ENCODE measurements at places on chromosomes 7 and 10.
A peak's percentile ranks its signal among the peaks of the same experiment; 100 is the strongest.

DNA sequence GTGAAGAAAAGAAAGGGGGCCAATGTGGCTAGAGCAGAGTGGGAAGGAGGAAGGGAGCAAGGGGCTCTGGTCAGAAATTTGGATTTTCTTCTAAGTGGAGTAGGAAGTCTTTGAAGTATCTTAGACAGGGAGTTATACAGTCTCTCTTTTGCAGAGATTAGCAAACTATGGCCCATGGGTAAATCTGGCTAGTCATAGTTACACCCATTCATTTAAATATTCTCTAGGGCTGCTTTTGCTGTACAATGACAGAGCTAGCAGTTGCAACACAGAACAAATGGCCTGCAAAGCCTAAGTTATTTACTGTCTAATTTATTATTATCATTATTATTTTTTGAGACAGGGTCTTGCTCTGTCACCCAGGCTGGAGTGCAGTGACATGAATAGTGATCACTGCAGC, 10.5 kb upstream of the LAMB4 start:
- H3K4me1 ChIP-seq, result no peaks in the 10 kb centered on the region
- DNase-seq, result no peak
- H3K4me3 ChIP-seq, result no peak overlapping the region
- no peak overlapping the region for H3K27ac ChIP-seq
- H3K36me3 ChIP-seq, result no peaks in the 10 kb centered on the region

DNA sequence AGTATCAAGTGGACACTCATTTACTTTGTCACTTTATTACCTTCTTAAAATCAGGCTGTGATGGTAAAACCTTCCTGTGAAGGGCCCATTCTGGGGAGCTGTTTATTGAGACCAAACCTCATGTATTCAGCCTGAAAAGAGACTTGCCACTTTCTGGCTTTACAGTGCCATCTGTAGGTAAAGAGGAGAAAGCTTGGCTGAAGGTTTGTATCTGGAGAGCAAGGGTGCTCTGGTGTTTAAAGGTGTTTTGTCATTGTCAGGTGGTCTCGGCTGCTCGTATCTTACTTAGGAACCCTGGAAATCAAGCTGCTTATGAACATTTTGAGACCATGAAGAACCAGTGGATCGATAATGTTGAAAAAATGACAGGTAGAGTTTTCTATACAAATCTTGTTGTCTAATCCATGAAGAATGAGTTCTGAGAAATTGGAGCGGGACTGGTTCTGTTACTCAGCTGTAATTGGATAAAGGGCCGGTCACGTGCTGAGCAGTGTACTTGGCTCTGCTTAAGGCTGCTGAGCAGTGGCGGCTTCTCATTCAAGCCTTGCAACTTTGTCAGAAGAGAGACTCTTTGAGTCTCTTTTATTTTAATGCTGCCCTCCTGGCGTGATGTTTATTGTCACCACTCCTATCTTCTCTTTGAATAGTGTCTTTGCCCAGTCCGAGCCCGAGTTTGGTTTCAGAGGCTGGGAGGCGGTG, 46.9 kb downstream of the AP3M1 start:
- DNase-seq, result peak; percentile 34
- no peaks in the 10 kb centered on the region for H3K36me3 ChIP-seq
- no peak overlapping the region for H3K27ac ChIP-seq
- no peaks in the 10 kb centered on the region for H3K4me1 ChIP-seq
- H3K4me3 ChIP-seq, result no peak overlapping the region
- H3K27me3 ChIP-seq, result no peaks in the 10 kb centered on the region

DNA sequence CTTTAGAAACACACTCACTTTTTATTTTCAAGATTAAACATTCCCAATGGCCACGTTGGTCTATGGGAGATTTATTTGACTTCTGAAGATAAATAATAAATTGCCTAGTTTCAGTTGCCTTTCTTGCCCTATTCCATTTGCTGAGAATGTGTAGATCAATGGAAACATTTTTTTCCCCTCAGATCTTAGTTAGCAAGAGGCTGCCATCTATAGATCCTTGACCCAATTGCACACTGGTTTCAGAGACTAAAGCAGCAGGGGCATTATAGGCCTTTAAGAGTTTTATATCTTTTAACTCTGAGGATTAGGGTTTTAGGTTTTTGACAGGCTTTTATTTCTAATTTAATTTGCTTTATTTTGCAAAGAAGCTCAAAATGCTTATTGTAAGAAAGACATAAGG, 163.2 kb upstream of the GPR26 start:
- no peak for DNase-seq
- H3K4me1 ChIP-seq, result no peaks in the 10 kb centered on the region
- no peaks in the 10 kb centered on the region for H3K36me3 ChIP-seq

DNA sequence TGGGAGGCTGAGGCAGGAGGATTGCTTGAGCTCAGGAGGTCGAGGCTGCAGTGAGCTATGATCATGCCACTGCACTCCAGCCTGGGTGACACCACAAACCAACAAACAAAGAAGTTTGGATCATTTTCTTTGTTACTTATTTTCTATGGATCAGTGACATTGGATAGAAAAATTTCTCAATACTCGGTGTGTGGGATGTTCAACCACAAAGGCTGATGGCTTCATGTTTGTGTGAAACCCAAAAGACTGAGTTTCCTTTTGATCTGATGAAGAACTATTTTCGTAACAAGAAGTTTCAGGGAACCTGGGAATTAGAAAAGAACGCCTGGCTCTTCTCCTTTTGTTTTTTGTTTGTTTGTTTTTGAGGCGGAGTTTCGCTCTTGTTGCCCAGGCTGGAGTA, 104.0 kb downstream of the HOXA1 start:
- no peak overlapping the region for H3K4me3 ChIP-seq
- H3K36me3 ChIP-seq, result no peaks in the 10 kb centered on the region
- no peak overlapping the region for H3K27ac ChIP-seq
- H3K27me3 ChIP-seq, result no peaks in the 10 kb centered on the region
- no peak for DNase-seq

GRCh38 chr7:105589356-105590077, 8.2 kb upstream of the EFCAB10 start:
- H3K36me3 ChIP-seq, result no peaks in the 10 kb centered on the region
- peak; percentile 80 for DNase-seq
